Stimulated activated CD8-positive, alpha-beta memory T cell treated with anti-CD3 and anti-CD28 coated beads, Interleukin-4, amount 100 ng/mL, for 4 hours (primary cell): ENCODE measurements at places on chromosomes 2 and 18.

DNA sequence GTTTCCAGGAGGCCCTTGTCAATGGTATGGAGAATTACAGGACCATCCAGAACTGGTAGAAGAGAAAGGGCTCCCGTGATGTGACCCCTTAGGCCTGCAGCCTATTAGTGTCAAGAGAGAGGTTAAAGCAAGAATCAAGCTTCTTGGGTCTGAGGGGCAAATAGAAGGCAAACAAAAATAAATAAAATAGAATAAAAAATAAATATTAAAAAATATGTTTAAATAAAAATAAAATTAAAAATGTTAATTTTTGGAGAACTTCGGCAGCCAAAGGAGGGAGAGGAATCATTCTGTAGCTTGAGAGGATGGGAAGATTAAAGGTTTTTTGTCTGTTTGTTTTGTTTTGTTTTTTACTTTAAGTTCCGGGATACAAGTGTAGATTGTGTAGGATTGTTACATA, 15.2 kb upstream of the TMEM178A start:
- DNase-seq, result no peak

- DNase-seq, result no peak
These were observed 55.8 kb downstream of the EIPR1 start for GRCh38 chr2:3321825-3322224.

GRCh38 chr18:46260879-46261143, 156.6 kb downstream of the HAUS1 start:
- DNase-seq, result no peak

- DNase-seq, result no peak
These were observed 273.3 kb downstream of the NDUFA10 start for GRCh38 chr2:239751679-239752355.

- DNase-seq, result no peak
These were observed 6.0 kb downstream of the CIAO1 start for GRCh38 chr2:96271995-96272394.

DNA sequence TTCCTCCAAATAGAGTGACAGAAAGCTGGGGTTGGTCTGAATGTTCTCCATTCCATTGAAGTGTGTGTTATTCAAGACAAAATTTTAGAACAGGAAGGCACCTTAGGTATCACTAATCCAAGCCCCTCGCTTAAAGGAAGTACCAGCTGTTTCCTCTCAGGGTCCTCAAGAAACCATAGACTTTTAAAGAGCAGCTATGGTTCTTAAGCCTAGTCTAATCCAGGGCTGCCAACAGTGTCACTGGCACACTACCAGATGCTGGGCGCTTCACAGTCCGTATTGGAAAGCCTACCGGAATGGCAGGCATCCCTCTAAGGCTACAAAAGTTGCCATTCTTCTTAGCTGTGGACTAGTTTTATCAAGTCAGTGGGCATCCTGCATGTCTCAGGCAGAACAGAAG, 1.9 kb downstream of the NEMP2 start:
- no peak for DNase-seq

DNA sequence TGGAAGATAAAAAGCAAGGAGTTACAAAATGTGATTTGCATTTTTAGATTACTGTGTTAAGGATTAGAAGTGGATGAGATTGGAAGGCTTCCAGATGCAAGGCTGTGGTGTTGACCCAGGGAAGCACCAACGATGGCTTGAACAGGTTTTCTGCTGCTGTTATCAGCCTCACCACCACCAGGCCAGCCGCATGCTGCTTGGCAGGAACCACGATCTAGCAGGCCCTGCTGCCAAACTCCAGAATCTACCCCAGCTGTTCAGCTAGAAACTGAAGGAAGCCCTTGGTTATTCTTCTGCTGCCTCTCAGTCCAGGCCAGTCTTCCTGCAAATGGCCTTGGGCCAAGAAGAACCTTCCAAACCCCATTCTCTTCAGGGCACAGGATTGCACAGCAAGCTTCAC, 133.9 kb downstream of the MTCL1 start:
- DNase-seq, result no peak

- no peak for DNase-seq
These were observed 13.8 kb downstream of the METTL4 start for GRCh38 chr18:2557536-2557935.

DNA sequence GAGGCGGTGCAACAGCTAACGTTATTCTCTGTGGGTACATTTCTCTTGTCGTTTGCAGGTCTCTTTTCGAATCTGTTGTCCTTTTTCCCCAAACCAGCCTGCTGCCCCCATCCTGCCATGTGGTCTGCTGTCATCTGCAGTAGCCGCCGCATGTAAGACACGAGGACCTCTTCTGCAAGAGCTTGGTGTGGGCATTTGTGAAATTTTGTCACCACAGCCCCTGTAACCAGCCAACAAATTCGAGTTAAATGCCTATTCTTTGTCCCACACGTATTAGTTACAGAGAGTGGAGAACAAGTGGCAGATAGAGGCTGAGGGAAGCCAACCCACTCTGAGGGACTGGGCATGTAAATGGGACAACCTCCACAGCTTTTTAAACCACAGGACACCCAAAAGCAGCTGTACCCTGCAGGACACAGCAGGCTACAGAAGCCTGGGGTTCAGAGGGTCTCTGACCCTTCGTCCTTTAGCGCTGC, 35.0 kb downstream of the ITGA6 start:
- DNase-seq, result no peak

GRCh38 chr2:172109256-172109987, 6.7 kb upstream of the DLX2 start:
- no peak for DNase-seq

DNA sequence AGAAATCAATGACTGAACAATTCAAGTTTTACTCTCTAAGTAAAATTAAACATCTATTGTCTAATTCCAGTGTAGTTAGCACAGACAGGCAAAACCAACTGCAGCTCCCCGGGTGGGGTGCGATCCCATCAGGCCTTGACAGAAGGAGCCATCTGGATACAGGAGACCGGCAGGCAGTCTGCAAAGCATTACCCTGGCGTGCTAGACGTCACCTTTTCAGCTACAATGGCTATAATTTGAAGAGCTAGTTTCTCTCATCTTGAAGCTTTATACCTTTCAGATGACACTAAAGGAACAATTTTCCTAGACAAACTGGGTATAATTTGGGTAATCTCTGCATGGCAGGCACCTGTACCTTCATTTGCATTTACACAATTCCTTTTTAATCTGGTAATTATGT, 761.5 kb upstream of the SOX11 start:
- no peak for DNase-seq

- no peak for DNase-seq
These were observed 87.6 kb upstream of the ODC1 start for GRCh38 chr2:10535703-10536102.

DNA sequence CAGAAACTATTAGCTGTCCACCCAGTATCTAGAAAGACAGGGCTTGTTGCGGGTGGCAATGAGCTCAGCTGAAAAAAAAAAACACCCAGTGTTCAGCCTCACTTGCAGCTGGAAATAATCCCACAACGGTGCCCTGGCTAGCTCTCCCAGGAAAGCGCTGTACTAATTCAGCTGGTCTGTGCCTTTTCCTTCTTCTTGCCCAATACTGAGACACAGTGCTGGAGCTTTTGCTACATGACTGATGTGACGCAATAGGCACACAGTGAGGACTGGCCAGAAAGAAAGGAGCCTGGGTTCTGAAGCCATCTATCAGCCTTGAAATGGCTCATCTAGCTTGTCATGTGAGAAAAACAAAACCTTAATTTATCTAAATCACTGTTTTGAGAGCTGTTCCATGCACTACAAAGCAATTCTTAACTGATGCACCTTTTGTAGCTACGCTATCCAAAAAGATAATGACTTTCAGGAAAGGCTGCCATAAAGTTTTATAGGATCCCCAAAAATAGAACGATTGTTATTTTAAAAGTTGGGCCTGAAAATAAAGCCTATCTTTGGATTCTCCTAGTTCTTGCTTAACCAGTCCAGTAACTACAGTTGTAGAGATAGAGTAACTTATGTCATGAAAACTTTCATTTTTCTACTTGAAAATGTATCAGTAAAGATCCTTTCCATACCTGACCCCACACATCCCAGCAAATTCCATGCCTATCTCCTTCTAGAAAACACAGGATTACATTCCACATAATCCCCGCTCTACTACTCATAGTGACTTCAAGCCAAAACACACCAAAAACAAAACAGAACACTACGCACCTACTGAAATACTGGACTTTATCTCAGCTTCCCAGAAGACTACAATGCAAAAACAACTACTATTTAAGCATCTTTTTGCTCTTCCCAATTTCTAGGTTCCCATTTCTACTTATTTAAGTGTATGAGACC, 15.9 kb downstream of the KIDINS220 start:
- no peak for DNase-seq

- no peak for DNase-seq
These were observed 368.3 kb downstream of the ZNF521 start for GRCh38 chr18:24983566-24984139.

DNA sequence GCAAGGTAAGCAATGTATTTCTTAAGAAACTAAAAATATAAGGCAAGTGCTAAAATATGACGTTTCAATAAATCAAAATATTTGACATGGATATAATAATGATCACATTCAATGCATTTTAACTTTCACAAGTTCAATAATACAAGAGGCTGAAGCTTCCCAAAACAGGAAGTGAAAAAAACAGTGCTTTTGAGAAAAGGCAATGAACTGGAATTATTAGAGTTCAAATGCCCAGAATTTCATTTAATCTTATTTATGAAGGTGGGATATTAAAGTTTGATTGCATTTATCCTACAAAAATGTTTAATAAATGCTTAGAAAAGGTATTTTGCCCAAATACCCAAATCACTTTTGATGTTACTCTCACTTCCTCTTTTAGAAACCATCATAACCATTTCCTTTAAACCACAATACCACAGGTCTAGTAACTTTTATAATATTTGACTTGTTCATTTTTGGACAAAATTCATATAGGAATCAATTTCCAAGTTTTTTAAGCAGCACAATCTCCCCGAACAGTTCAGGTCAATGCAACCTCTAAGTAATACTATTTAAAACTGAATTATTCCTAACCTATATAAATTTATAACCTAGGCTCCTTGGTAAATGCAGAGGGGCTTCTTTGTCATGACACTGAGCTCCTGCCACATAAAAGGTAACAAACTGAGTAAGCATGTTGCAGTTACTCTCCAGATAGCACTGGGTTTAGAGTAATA, 2.1 kb downstream of the NCKAP1 start:
- DNase-seq, result no peak

GRCh38 chr18:43703050-43703449, 425.8 kb upstream of the SYT4 start:
- no peak for DNase-seq

DNA sequence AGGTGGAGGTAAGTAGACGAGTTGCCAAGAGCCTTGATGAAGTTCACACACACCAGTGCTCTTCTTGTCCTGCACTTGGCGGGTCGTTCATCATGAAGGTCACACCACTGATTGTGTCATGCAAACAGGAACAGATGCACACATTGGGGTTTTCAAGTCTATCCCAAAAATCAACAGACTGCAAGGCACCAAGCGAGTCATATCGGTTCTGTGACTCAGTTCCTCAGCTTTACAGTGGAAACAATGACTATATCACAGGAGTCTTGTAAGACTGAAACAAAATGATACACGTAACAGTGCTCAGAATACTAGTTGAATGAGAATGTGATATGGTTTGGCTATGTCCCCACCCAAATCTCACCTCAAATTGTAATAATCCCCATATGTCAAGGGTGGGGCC, 526.9 kb upstream of the ID2 start:
- no peak for DNase-seq

- no peak for DNase-seq
These were observed 22.9 kb upstream of the TMEM87B start for GRCh38 chr2:112032224-112032586.

GRCh38 chr2:234555161-234555560, 58.3 kb upstream of the ARL4C start:
- DNase-seq, result no peak

DNA sequence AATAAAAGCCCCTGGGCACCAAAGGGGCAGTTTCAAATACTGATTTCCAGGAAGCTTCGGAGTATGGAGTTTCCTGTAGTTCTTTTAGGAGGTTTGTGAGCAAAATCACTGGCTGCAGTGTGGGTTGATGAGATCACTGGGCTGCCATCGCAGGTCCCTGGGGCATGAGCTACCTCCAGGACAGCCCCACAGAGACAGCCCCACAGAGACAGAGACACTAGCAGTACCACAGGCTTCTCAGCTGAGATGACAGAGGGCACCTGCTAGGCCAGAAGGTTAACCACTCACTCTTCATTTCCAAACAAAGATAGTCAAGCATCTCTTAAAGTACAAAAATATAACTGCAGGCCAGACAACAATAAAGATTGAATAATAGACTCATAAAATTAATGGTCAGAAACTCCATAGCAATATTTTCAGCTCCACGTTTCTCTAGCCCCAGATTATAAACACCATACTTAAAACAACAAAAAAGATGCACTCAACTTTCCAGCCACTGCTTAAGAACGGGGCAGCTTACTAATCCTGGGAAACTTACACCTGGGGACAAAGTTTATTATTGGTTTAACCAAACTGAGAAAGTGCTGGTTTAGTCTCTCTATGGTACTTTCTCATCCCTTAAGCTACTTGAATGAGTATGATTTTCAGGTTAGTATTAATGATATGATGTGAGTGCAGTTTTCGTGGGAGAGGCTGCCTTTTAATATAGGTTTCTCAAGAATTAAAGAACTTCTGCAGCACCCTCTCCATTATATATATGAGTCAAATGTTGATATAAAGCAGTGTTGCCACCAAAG, 11.6 kb downstream of the AFF3 start:
- no peak for DNase-seq

- DNase-seq, result no peak
These were observed 61.3 kb downstream of the HPCAL1 start for GRCh38 chr2:10363861-10364610.

DNA sequence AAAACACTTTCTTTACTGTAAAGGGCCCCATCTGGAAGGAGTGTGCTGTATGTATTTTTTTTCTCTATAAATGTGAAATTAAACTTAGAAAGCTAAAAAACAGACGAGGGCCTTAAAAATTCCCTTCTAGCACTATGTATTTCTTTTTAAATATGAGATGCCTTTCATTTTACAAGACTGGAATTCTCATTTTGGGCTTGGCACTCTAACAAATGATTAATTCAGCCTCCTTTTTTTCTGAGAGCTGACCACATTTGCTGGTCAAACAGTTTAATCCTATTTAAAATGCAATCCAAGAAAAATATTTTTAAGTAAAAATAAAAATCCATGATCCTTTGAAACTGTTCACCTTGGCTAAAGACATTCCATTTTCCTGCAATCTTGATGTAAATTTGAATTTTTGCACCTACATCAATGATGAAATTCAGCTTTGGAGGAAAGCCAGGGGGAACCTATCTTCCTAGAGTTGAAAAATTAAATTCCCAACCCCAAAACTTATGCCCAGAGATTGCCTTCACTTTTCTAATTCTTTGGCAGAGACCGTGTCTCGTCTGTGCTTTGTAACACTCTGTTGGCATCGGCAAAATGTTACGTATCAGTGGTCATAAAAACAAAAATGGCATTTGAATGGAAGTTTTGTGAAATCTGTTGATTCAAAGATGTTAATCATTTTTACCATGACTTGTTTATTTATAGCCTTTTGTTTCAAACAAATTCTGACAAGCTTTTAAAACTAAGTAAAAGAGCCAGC, 284.5 kb downstream of the ZNF521 start:
- no peak for DNase-seq

GRCh38 chr2:142778289-142778688, 99.2 kb upstream of the KYNU start:
- no peak for DNase-seq

GRCh38 chr2:149884871-149885270, 297.3 kb upstream of the MMADHC start:
- no peak for DNase-seq

GRCh38 chr2:219292616-219293015, 13.4 kb downstream of the DNAJB2 start:
- DNase-seq, result no peak

GRCh38 chr2:136492901-136493300, 272.4 kb upstream of the THSD7B start:
- DNase-seq, result no peak

- DNase-seq, result no peak
These were observed 382.2 kb downstream of the TGIF1 start for GRCh38 chr18:3832025-3832638.
